ENCODE measurements at places on chromosomes 12 and 14.
A peak's percentile ranks its signal among the peaks of the same experiment; 100 is the strongest.

GRCh38 chr12:127273626-127274025 is 993.3 kb upstream of the TMEM132C start:
- no peak for DNase-seq

DNA sequence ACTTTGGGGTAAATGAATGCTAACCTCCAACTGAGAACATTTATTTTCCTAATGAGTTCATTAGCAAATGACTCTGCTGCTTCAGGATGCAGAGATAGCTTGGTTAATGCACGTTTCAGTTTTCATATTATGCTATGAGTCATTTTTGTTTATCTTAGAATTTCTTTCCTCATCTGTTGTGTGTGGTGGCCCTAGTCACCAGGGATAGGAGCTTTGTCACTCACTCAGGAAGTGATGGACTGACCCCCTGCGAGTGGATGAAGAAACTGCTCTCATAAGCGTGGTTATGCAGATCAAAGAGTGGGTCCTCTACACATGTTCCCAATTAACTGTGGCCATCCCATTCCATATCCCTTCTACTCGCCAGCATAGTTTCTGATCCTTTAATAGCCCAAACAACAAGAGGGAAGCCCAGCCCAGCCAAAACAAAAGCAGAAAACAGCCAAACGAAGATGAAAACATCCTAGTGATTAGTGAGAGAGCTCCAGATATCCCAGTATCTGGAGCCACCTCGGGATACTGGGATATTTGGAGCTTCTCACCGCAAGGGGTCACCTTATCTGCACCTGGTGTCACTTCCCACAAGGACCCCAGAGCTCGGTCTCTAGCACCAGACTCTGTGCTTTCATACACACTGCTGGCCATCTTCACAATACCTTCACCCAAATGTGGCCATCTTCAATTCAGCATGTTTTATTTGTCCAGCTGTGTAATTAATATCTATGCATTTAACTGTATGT is 8.6 kb downstream of the TC2N start:
- no peak for DNase-seq

- DNase-seq, result no peak
Measured at GRCh38 chr12:24424889-24425600, 475.6 kb upstream of the SOX5 start.

GRCh38 chr14:22268875-22269274 is 320.1 kb downstream of the DAD1 start:
- no peak for DNase-seq

GRCh38 chr12:17076811-17077210 is 470.8 kb upstream of the LMO3 start:
- DNase-seq, result no peak

DNA sequence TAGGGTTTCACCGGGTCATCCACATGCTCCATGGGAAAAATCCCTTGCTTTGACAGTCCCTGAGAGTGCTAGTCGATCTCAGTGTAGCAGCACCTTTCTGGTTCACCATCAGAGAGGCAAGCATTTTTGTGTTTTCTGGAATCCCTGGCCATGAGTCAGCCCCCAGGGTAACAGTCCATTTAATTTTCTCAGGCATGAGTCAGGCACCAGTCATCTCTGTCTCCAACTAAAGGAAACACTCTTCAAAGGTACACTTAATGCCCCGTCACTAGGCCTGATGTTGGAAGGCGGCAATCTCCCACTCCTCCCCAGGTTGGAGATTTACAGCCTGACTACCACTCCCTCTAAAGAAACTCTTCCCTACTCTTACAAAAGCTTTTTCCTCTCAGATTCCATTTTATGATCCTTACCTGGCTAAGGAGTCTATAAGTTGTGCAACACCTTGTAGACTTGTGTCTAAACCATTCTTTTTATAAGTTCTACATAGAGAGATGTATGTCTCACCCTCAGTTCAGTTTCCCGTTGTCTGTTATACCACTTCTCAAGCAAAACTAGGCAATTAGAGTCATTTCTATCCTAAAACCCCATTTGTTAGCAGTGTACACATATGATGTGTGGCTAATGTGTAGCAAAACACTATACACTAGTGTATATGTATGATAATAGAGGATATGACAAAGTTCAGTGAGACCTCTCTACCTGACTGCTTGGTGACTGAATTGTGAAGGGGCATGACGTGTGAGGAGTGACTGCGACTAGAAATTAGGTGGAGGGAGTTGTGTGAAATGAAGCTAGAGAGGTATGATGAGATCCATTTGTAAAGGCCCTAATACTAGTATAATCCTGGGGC is 24.6 kb downstream of the TMEM19 start:
- DNase-seq, result no peak

GRCh38 chr12:52895726-52896189 is 9.1 kb downstream of the KRT8 start:
- DNase-seq, result no peak

- DNase-seq, result no peak
Measured at GRCh38 chr12:64252681-64253080, 30.6 kb upstream of the KICS2 start.

DNA sequence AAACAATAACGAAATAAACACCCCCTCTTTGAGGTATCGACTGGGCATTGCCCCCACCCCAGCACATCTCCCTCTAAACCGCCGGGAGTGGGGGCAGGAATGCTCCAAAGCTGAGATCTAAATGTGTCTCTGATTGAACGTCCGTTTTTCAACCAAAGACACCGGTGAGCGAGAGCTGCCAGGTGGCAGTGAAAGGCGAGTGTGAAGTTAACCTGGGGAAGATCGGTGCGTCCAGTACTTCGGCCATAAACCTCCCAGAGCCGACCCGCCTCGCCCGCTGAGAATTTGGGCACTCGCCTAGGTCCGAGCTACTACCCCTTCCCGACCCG is 625 bp downstream of the ANGEL1 start:
- DNase-seq, result no peak

GRCh38 chr12:61072717-61073116 is 1187.5 kb upstream of the USP15 start:
- no peak for DNase-seq

- DNase-seq, result no peak
Measured at GRCh38 chr12:113373440-113373839, 15.1 kb downstream of the PLBD2 start.

DNA sequence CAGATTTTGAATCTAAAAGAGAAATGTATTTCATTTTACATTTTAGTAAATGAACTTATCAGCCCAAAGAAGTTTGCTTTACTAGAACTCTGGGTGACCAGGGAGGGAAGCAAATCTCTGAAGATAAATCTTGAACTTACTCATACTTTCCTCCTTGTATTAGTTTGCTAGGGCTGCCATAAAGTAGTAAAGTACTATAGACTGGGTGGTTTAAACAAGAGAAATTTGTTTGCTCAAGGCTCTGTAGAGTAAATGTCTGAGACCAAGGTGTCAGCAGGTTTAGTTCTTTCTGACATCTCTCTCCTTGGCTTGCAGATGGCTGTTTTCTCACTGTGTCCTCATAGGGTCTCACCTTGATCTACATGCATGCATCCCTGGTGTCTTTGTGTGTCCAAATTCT is 926.0 kb downstream of the DIO2 start:
- no peak for DNase-seq

DNA sequence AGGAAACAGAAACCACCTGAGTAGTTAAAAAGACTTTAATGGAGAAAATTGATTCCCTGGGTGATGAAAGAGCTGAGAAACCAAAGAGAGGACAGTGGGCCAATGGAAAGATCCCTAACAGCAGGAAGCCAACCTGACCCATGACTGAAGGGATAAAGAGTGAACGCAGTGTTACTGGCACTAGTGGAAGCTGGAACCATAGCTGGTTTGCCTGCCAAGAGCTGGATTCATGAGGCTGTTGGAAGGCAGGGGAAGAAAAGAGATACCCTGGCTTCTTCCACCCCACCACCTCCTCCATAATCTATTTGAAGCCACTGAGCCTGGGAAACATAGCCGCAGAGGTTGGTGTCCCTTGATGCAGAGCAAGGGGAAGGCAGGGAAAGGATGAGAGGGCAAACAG is 125.5 kb upstream of the PRKD1 start:
- DNase-seq, result no peak

DNA sequence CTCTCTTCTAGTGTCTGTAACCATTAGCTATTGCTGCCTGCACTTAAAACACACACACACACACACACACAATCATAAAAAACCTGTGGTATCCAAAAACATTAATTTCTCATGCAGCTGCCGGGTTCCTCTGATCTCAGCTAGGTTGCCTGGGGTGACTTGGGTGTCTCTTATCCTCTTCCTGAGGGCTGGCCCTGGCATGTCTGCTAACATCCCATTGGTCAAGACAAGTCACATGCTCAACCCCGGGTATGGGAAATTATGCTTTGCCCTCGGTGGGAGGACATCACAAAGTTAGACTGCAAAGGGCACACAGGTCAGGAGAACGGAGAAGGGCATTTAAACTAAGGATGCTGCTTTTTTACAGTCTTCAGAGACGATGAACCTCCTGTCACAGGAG is 55.7 kb downstream of the TRPV4 start:
- no peak for DNase-seq

DNA sequence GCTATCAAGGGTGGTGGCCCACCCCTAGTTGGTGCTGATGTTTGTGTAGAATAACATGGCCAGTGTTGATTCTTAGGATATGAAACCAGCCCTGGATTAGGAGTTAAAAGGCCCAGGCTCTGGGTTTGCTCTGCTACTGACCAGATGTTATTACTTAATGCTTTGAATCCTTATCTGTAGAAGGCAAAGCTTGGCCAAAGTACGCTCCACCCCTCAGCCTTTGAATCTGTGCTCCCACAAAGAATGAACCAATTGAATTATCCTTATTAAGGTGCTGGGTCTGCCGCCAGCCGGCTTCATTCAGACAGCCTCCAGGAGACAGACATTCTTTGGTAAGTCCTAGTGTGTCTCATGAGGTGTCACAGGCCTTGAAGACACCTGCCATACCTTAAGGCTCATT is 41.8 kb downstream of the AKAP3 start:
- no peak for DNase-seq

DNA sequence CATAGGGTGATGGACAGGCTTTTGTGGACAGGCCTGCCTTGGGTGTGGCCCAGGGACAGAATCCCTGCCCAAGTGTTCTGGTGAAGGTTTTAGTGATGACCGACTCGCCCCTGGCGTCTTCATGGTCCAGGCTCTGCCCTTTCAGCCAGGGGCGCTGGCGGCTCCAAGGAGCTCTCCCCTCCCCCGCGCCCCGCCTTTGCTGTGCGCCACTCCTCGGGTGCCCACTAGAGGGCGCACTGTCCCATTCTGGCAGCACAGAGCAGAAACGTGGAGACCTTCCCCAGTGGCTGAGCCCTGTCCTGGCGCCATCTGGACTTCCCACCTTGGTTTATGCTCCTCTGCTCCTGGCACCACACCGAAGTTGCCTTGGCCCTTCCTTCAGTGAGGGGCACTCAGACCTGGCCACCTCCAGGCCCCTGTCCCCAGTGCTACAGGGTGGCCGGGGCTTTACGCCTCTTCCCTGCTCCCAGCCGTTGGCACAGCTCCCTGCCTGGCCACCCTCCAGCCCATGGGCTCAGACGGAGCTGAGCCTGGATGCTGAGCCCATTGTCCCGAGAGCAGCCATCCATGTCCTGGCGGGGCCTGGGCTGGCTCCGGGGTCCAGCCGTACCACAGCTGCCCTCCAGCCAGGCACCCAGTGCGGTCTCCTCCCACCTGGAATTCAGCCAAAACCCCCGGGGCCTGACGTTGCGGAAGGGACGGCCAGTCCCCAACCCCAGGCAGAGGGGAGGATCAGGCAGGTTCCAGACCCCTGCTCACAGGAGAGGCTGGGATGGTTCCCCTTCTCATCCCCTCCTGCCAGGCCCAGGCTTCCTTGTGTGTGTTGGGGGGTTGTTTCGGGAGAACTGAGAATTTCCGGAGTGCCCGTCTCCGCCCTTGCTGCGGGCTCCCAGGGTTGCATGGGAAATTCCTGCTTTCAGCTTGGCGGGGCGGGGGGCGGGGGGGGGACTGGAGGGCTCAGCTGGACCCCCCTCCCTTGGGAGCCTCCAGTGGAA is 5.6 kb upstream of the CRIP1 start:
- peak; percentile 91 for DNase-seq

GRCh38 chr12:111173836-111174235 is 195.1 kb downstream of the PHETA1 start:
- DNase-seq, result no peak

DNA sequence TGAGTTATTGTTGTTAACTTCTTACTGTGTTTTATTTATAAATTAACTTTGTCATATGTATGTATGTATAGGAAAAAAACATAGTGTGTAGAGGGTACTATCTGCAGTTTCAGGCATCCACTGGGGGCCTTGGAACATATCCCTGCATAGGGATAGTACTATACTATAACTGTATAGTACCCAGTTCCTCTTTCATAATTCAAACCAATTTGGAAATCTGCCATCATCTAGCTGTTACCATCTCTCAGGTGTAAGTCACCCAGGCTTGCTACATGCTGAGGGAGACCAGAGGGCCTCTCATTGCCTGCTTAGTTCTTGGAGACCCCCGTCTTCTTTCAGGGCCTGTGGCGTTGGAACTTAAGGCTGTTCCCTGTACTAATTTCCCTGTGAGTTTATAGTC is 12.9 kb upstream of the DCD start:
- DNase-seq, result no peak

DNA sequence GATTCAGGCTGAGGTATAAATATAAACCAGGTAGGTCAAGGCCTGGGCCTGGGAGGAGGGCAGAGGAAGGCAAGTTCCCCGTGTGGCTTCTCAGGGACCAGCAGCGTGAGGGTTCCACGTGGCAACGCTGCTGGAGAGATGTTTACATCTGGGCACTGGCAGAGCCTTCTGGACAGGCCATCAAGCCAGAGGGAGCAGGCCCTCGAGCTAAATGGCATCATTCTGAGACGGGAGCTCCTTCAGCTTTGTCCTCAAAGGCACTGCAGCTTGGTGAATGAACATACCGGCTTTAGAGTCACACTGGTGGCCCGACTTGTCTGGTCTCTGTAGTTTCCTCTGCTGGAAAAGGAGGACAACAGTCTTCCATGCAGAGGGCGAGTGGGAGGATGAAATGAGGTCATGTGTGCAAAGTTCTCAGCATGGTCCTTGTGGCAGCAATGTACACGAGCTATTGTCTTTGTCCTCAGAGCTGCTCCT is 231.3 kb downstream of the ZFP36L1 start:
- DNase-seq, result no peak

GRCh38 chr14:41900644-41901043 is 294.0 kb downstream of the LRFN5 start:
- DNase-seq, result no peak

GRCh38 chr14:20855652-20856291 is 35.4 kb upstream of the RNASE3 start:
- DNase-seq, result peak; percentile 30
